ENCODE measurements at places on chromosomes 1 and 21.

- DNase-seq = no peak
Measured at GRCh38 chr1:77614037-77614436, 68.4 kb downstream of the ZZZ3 start.

GRCh38 chr1:27416387-27417111 is 24.1 kb downstream of the GPR3 start:
- DNase-seq = no peak

DNA sequence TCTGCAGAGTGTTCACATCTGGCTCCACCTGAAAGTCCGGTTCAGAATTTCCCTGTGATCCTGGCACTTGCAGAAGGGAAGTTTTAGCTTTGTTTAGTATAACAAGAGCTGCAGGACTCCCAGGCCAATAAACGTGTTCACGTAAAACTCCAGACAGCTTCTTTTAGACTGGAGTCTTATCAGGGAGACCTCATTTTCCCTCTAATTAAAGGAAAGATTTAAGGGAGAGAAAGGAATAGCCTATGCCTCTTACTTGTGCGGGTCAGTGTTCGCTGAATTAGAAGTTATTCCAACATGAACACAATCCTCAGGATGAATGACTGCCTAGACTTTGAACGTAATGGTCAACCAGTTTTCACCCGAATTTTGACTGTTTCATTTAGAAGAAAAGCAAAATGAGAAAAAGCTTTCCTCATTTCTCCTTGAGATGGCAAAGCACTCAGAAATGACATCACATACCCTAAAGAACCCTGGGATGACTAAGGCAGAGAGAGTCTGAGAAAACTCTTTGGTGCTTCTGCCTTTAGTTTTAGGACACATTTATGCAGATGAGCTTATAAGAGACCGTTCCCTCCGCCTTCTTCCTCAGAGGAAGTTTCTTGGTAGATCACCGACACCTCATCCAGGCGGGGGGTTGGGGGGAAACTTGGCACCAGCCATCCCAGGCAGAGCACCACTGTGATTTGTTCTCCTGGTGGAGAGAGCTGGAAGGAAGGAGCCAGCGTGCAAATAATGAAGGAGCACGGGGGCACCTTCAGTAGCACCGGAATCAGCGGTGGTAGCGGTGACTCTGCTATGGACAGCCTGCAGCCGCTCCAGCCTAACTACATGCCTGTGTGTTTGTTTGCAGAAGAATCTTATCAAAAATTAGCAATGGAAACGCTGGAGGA is 202.1 kb upstream of the SGIP1 start:
- DNase-seq = no peak

GRCh38 chr21:44263221-44263760 is 1.6 kb upstream of the DNMT3L start:
- no peak for DNase-seq

- no peak for DNase-seq
Measured at GRCh38 chr1:117890452-117890851, 39.0 kb downstream of the GDAP2 start.

DNA sequence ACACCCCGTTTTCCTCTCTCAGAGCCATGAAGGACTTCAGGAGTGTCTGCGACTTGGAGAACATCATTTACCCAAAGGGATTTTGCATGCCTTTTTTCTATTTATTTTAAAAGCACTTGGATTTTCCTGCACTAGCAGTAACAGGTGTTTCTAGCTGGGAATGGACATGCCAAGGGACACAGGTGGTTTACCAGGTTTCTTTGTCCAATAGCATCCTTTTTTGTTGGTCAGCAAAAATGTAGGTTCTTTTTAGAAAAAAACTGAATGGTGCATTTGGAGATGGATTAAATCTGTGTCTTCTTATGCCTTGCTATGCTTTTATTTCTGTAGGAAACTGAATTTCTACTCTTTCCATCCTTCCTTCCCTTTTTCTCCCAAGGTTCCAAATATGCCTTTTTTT is 132.8 kb upstream of the COL6A1 start:
- DNase-seq = no peak

GRCh38 chr1:224251741-224252146 is 68.7 kb downstream of the DEGS1 start:
- no peak for DNase-seq

- DNase-seq = no peak
Measured at GRCh38 chr1:224375059-224375458, 18.4 kb downstream of the CNIH4 start.

DNA sequence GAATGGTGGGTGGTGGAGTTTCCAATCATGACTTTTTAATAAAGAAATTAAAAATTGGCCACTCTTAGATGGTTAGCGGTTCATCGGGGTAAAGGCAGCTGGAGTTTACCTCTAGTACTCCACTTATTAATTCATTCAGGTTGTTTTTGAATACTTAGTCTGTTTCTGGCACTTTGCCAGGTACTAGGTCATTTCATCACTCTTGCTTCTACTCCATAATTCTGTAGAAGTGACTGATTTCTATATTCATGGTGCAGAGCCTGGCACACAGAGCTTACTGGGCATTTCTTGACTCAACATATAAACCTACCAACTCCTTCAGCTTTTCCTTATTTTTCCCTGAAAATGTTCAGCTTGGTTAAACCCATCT is 31.5 kb downstream of the FOXD2 start:
- no peak for DNase-seq

DNA sequence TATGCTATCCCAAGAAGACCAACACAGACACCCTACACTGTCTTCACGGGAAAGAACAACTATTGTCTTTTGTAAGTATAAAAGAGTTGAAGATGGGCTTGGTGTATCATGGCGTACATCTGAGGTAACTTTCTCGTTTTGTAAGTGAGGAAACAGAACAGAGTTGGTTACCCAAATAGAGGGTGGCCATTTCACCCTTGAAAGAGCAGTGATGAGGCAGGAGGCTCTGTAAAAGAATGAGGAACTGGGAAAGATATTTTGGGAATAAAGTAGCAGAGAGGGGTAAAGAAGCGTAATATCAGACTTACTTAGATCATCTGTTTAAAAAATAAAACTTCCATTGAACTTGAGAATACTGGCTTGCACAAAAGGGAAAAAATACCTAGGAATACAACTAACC is 18.9 kb downstream of the FCRL2 start:
- DNase-seq = no peak

- no peak for DNase-seq
Measured at GRCh38 chr1:14623090-14623489, 24.6 kb downstream of the KAZN start.

DNA sequence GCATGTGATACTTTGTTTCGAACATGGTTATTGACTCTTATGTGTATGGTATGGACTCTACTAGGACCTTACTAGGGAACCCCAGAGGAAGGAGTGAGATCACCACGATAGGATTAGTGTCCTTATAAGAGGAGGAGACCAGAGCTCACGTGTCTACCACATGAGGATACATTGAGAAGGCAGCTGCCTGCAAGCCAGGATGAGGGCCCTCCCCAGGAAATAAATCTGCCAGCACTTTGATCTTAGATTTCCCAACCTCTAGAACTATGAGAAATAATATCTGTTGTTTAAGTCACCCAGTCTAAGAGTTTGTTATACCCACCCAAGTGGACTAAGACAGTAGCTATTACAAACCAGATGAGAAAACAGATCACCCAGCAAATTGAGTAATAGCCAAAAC is 559.3 kb upstream of the USP24 start:
- DNase-seq = no peak

GRCh38 chr1:209162651-209163050 is 420.9 kb upstream of the CAMK1G start:
- DNase-seq = no peak

GRCh38 chr1:76138217-76138616 is 63.7 kb downstream of the ST6GALNAC3 start:
- DNase-seq = no peak

GRCh38 chr1:171141688-171142415 is 43.2 kb upstream of the FMO2 start:
- no peak for DNase-seq

GRCh38 chr1:111605576-111605975 is 14.0 kb upstream of the RAP1A start:
- DNase-seq = no peak

GRCh38 chr1:228198977-228199590 is 8.8 kb upstream of the OBSCN start:
- DNase-seq = no peak
